ENCODE measurements at places on chromosomes 5 and 9.

DNA sequence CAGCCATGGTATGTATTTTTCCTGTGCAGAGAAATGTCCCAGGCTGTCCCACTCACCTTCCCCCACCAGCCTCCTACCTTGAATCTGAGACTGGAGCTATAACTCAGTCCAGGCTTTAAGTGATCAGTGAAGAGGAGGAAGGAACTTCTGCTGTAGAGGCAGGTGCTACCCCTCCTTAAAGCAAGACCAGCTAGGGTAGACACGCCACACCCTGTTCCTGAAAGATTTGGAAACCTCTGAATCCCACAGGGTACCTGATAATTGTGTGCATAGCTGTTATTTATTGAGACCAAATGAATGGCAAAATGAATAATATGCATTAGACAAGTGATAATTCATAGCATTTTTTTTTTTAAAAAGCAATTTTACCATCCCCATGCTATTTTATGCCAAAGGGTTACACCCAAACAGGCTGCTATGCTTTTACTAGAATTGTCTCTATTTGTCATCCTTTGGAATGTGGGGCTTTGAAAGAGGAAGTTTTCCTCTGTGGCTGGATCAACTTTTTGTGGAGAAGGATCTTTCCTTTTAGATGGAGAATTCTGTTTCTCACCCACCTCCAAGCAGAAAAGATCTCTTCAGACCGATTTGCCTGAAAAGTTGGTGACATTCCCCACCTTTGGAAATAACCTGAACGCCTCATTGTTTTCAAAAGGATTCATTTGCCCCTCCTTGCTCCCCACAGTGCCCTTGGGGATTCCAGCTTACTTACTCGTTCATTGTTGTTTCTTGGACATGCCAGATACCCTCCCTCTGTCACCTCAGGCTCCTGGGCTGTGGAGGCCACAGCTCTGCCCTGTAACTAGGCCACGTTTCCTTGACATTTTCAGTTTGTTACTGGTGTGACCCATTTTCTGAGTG, 248.7 kb downstream of the NR3C1 start:
- DNase-seq = no peak

- no peak for DNase-seq
Measured at GRCh38 chr5:117411701-117412100, 837.1 kb upstream of the SEMA6A start.

- no peak for DNase-seq
Measured at GRCh38 chr9:131048332-131048731, 39.4 kb downstream of the LAMC3 start.

DNA sequence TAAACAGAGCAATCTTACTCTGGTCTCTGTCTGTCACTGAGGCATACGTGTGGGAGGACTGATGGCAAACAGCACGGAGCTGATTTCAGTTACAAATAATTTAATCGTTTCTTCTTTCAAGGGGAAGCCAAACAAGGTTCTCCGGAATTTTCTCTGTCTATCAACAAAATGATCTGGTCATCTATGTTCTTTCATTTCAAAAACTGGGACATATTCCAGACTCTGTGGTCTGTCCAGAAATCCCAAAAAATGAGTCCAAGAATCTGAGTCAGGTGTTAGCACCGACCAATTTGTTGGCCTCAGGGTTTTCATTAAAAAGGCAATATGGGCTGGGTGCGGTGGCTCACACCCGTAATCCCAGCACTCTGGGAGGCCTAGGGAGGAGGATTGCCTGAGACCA, 69.9 kb upstream of the ZNF608 start:
- DNase-seq = no peak

- DNase-seq = no peak
Measured at GRCh38 chr5:94209774-94210355, 408.5 kb downstream of the KIAA0825 start.

DNA sequence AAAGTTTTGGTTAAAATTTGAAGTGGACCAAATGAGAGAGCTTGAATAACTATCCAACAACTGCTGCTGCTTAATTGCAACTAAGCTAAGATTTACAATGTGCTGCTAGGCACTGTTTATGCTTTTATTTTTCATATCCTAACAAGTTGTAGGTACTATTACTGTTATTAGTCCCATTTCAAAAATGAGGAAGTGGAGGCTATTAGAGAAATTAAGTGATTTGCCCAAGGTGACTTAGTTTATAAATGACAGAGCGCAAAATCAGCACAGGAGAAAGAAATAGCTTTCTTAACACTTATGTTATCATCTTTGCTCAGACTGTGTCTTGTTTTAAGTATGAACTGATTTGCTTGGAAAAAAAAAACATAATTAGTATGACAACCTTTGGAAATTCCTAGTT, 23.1 kb downstream of the WDR36 start:
- DNase-seq = no peak

DNA sequence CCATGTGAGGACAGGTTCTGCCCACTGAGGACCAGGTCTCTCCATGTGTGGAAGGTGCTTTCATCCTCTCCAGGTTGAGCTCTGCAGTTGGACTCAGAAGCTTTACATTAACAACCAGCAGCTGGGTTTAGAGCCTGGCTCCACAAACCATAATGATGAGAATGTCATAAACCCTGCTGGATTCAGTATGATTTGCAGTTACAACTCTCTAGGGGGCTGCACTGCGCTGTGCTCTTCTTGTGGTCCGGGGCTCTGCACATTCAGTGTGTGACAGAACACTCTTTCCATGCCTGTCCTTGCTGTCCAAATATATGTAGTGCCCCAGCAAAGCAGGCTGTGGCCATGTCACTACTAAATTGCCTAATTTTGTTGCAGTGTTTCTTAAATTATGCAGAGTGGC, 334.3 kb downstream of the ICE1 start:
- no peak for DNase-seq

- no peak for DNase-seq
Measured at GRCh38 chr5:169944922-169945680, 35.2 kb downstream of the INSYN2B start.

- peak; percentile 75 for DNase-seq
Measured at GRCh38 chr9:137021979-137022661, 5.9 kb downstream of the ABCA2 start.

DNA sequence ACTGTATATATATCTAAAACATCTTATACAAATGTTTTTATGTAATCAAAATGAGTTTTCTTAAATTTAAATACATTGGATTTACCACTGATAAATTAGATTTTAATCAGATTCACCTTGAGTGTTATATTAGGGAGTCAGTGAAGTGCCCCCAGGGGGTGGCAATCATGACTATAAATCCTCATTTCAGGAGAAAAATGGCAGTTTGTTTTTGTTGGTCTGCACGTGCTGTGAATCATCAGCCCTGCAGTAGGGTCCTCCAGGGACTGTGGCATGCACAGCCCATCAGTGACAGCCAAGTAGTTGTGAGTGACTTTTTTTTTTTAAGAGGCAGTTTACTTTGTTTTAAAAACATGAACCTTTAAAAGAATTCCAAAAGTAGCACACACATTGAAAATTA, 65.2 kb downstream of the ZSWIM6 start:
- no peak for DNase-seq

GRCh38 chr9:95435074-95435728, 81.6 kb downstream of the PTCH1 start:
- DNase-seq = no peak

GRCh38 chr5:4547547-4547946, 592.6 kb upstream of the ADAMTS16 start:
- no peak for DNase-seq

GRCh38 chr9:94882966-94883641, 156.6 kb downstream of the AOPEP start:
- DNase-seq = no peak

- DNase-seq = no peak
Measured at GRCh38 chr9:32644698-32645097, 9.2 kb upstream of the TAF1L start.

GRCh38 chr5:139743001-139743771, 52.4 kb upstream of the PSD2 start:
- no peak for DNase-seq

GRCh38 chr9:94557376-94557775, 2.5 kb downstream of the PCAT7 start:
- no peak for DNase-seq

DNA sequence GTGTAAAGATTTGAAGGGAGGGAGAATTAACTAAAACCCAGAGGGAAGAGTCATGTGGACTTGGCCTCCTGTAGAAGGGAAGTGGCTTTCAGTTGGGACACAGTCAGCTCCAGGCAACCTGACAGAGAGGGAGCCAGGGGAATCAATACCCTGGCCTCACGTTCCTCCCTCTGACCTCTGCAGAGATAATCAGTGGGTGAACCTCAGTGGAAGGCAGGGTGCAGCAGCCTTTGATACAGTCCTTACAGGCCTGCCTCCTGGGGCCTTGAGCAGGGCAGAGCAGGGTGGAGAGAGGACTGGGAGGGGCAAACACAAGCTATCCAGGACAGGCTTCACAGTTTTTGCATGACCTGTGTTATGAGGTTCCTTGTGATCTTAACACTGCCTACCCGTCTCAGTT, 61.9 kb upstream of the GPBP1 start:
- no peak for DNase-seq

- no peak for DNase-seq
Measured at GRCh38 chr9:5994493-5994892, 20.9 kb downstream of the RANBP6 start.

DNA sequence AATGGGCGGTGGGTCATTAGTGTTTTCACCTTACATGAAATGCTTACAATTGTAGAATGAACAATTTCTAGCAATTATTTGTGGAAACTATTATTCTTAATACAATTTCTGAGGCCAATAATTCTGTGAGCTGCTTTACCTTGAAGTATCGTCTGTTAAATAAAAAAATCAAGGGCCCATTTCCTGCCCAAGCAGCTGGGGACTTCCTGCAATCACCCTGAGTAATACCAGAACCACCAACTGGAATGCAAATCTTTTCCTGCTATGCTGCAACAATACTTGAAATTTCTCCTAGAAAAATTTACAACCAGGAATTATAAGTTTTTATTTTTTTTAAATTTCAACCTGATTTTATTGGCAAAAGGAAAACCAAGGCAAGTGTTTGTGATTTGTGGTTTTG, 52.6 kb downstream of the ADAMTS16 start:
- no peak for DNase-seq

DNA sequence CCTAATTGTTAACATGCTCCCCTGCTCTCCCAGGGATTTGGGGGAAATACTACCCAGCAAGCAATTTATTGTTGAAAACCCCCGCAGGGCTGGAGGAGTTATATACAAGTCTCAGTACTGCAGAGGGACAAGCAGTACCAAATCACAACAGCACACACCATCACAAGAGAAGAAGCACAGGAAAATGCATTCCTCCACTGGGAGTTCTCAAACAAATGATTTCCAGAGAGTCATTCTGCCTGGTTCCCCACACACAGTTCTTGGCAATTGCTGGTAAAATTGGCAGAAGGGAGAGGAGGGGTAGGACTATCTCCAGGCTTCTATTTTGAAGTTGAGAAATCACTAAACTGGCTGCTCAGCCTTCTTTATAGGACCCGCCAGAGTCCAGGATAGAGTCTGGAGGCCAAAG, 16.8 kb downstream of the SIL1 start:
- no peak for DNase-seq

DNA sequence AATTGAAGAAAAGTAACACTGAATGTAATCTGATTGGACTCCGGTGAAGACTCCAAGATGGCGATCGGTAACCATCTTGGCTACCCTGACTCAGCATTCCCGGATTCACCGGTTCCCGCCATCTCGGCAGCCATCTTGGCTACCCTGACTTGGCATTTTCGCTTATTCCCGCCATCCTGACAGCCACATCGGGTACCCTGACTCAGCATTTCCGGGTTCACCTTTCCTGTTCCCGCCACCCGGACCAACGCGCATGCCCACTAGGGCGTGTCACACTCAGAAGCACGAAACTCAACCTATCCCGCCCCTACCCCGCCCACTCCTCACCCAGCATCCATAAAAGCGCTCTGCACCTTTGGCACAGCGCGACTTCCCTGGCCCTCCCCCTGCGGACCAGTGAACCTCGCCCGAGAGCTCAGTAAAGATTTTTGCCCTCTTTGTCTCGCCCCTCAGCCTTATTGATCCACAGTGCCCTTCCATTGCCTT, 17.2 kb downstream of the SPTLC1 start:
- DNase-seq = peak; percentile 67

DNA sequence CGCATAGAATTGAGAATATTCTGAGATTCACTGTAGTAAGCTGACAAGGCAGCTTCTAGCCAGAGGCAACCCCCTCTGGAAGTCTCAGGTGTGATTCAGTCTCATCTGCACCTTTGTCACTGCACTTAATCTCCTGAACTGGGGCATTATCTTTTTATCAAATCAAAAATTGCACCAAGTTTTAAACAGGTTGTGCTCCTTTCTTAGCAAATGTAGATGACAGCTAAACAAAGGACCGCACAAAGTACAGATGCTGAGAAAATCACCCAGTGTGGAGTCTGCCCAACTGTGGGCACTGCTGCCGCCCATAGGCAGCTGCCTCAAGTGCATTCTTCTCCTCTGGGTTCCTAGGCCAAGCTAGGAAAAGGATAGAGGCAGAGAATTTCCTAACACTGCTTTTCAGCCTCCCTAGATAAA, 51.1 kb downstream of the STARD4 start:
- DNase-seq = no peak

- DNase-seq = no peak
Measured at GRCh38 chr9:111063332-111063731, 25.1 kb upstream of the LPAR1 start.

DNA sequence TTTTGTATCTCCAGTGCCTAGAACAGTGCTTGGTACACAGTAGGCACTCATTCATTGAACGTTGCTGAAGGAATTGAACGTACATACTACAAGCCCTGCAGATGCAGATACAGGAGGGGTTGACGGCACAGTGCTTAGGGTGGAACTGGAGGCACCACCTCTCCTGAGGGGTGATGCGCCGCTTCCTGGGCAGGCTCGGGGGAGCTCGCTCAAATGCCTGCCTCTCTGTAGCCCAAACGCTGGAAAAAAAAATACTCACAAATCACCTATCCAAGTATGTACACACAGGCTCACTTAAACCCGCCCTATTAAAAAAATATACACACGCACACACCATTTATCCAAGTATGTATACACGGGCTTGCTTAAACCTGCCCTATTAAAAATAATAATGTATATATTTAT, 536 bp upstream of the COMMD10 start:
- DNase-seq = no peak

- no peak for DNase-seq
Measured at GRCh38 chr5:50699737-50700136, 33.3 kb downstream of the PARP8 start.

DNA sequence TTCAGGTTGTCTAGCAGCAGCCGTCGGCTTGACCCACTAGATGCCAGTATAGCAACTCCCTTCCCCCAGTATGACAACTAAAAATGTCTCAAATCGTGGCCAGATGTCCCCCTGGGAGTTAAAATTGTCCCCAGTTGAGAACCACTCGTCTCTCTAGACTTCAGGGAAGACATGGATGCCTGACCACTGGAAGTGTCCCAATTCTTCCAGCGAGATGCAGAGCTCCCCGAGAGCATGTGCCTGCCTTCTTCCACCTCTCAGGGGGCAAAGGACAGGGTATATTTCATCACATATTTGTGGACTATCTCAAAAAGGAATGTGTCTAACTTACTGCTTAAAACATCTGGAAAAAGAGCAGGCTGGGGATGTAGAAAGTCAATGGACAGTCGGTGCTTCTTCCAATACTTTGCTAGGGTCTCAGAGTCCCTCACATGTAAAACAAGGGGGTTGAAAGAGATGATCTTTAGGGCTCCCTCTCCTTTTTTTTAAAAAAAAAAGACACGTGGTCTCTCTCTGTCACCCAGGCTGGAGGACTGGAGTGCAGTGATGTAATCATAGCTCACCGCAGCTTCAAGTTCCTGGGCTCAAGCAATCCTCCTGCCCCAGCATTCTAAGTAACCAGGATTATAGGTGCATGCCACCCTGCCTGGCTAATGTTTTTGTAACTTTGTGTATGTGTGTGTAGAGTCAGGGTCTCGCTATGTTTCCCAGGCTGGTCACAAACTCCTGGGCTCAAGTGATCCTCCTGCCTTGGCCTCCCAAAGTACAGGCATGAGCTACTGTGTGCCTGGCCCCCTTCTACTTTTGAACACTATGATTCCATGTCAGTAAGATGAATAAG, 190.6 kb downstream of the DAB2IP start:
- no peak for DNase-seq

All from T-helper 2 cell treated with Interferon-gamma antibody and Interleukin-4, amounts not matched to agents 5 μg/mL and 100 μg/mL, for 36 hours (primary cell).